Fibroblast of skin of right biceps (primary cell): ENCODE measurements at places on chromosomes 13 and 19.
A peak's percentile ranks its signal among the peaks of the same experiment; 100 is the strongest.

GRCh38 chr19:23318143-23318542 is 67.9 kb upstream of the ZNF724 start:
- DNase-seq = no peak

DNA sequence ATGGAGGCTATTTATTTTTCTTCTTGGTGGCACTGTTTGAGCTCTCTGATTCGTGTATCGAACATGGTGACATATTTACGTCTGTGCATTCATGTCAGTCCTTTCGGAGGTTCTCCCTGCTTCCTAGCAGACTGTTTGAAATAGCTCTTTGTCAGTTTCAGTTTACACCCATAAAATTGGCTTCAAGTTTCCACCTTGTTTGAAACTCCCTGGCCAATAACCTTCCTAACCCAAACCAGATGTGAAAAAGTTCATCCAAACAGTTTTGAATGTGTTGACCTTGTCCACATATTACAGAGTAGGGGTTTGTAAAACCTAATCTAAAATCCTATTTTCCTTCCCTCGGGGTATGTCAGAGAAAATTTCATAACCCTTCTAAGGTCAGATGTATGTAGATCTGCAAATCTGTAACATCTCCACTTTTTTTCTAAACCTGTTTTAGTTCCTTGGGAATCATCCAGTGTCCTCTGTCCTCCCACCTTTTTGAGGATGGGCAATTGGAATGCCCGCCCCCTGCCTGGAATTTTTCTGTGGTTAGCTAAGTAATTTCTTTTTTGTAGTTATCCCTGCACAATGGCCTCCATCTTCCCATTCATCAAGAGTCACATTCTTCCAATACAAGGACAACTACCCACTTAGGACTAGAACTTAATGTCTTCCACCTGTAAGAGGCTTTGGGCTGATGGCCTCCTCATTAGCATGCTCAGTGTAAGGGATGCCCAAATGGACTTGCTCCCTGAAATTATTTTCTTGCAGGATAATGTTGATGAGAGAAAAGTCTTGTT is 499.8 kb downstream of the GPC6 start:
- DNase-seq = peak; percentile 35

GRCh38 chr19:45177817-45178261 is at the start of gene TRAPPC6A:
Gene TRAPPC6A, minus strand, starts transcription at chr19:45178237. Its CDS starts 19 bp downstream, at chr19:45178218.
- DNase-seq = peak; percentile 63

DNA sequence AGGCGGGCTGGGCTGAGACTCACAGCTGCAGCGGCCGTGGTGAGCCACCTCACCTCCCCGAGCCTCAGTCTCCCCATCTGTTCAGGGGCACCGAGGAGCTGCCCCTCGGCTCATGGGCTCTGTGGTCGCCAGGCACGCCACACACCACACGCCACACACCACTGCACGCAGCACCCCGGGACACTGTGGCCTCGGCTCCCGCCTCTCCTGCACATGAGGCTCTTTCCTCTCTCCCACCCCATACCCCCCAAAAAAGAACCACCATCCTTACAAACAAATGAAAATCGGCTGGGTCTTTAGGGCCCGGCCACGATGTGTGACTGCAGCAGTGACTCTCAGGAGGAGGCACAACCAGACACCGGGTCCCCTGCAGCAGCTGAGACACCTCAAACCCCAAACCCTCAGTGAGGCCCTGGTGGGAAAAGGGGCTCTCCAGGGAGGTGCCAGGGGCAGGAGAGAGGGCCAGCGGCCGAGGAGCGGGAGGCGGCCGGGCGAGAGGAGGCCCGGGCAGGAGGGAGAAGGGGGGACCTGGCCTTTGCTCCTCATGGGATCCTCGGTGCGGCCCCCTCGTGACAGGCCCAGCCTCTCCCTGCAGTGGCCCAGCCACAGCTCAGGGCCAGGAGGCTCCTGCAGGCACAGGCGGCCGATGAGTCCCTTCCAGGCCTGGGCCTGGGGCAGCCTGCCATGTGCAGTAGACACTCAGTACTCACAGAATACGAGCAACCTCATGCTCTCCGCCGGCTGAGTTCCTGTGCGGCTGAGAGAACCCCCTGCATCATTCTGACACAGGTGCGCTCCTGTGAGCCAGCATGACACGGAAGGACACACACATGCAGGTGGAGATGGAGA is 66.3 kb downstream of the RASA3 start:
- no peak for DNase-seq
